ENCODE measurements at places on chromosomes 12 and 14. TPM values are rescaled to one million over a fixed set of nuclear protein-coding genes. Genes with fewer than 3 reads are reported as not detected.

- no peak for DNase-seq
- H3K27me3 ChIP-seq, result no peaks in the 10 kb centered on the region
- no peaks in the 10 kb centered on the region for H3K36me3 ChIP-seq
Observed at GRCh38 chr12:1618489-1618888, 10.5 kb upstream of the WNT5B start.

DNA sequence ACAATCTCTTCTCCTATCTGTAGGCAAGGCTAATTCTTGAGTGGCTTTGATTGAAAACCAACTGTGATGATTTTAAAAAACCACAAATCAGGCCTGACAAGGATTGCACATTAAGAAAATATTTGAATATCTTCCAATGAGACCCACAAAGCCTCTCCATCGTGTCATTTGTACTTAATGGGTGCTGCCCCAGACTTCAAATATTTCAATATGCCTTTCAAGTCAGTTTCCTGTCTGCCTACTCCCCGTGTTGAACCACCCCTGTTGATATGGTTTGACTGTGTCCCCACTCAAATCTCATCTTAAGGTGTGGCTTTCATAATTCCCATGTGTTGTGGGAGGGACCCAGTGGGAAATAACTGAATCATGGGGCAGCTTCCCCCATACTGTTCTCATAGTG lies 159.7 kb upstream of the EGLN3 start:
- H3K27ac ChIP-seq, result no peak overlapping the region
- H3K36me3 ChIP-seq, result no peaks in the 10 kb centered on the region
- peaks cover 25% of the 10 kb centered on the region for H3K4me1 ChIP-seq
- no peak overlapping the region for H3K4me3 ChIP-seq
- no peaks in the 10 kb centered on the region for H3K27me3 ChIP-seq

DNA sequence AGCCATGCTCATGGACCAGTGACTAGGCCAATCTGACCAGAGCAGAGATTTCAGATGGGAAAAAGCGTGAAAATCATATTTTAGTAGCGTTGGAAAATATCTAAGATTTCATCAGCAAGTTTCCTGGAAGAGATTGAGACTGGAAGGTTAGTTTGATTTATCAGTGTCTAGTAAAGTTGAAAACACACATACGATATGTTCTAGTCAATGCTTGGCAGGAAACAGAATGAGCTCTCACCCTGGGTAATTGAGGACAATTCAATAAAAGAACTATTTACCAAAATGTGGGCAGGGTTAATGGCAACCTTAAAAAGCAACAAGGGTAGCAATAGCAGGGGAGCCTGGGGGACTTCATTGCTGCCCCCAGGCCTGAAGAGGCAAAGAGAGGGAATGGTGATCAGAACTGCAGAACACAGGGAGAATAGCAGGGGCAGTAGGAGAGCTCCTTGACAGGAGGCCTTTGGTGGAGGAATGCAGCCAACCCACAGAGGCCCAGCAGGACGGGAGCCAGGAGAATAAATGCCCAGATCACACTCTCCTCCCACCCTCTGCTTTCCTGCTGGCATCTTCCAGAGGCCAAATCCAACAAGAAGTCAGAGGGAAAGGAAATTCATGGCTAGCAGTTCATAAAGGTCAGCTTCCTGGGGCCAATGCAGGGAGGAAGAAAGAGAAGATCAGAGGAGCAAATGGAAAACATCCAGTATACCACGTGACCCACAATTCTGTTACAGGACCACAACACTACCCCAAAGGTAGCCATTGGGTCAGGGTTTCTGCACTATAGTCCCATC lies 27.6 kb upstream of the LRP6 start:
- no peaks in the 10 kb centered on the region for H3K27me3 ChIP-seq
- H3K27ac ChIP-seq, result no peak overlapping the region
- H3K4me3 ChIP-seq, result no peak overlapping the region
- H3K4me1 ChIP-seq, result no peaks in the 10 kb centered on the region

DNA sequence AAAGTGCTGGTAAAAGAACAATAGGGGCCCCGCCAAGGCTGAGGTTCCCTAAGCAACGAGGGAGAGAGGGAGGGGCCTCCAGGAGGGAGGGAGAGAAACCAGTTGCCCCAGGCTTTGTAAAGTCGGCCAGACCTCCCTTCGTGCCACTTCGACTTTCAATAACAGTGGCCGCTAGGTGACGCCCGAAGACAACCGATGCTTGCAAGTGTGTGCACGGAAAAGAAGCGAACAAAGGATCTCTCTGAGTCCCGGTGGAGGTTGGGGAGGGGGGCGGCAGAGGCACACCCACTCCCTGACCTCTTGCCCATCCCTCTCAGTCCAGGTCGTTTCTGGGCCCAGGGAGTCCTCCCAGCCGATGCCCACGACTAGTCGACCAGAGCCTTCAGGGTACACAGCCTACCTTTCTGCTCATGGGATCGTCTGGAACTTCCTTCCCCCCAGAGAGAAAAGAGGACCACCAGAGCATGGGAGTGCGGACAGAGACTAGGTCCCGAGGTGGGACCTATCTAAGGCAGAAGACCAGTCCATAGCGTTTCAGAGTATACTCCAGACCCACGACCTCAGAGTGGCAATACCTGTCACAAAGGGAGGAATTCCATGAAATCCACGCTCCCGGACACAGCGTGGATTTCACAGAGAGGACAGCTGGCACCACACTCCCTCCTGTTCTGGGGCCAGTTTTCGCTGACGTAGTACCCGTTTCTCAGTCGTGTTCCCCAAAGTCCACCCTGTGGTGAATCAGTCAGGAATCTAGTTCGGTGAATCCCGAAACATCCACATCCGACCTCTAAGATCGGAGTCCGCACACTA lies 262.7 kb upstream of the ALG10B start:
- peak overlapping the region; percentile 61 for H3K4me3 ChIP-seq
- peak; percentile 97 for DNase-seq
- no peak overlapping the region for H3K27ac ChIP-seq
- no peaks in the 10 kb centered on the region for H3K27me3 ChIP-seq
- no peaks in the 10 kb centered on the region for H3K36me3 ChIP-seq

GRCh38 chr14:76195003-76195402 lies 43.3 kb downstream of the GPATCH2L start:
- peaks cover 74% of the 10 kb centered on the region for H3K36me3 ChIP-seq
- DNase-seq, result no peak
- no peak overlapping the region for H3K4me3 ChIP-seq

GRCh38 chr14:104171029-104171697 lies 32.8 kb downstream of the KIF26A start:
- peak overlapping the region; percentile 55 for H3K4me3 ChIP-seq
- DNase-seq, result peak; percentile 51
- H3K27me3 ChIP-seq, result no peaks in the 10 kb centered on the region

GRCh38 chr12:18165422-18165871 lies 75.5 kb upstream of the RERGL start:
- no peaks in the 10 kb centered on the region for H3K4me1 ChIP-seq
- H3K27me3 ChIP-seq, result no peaks in the 10 kb centered on the region
- no peak overlapping the region for H3K27ac ChIP-seq
- H3K36me3 ChIP-seq, result no peaks in the 10 kb centered on the region

GRCh38 chr14:53628732-53629430 lies 327.7 kb downstream of the BMP4 start:
- no peak overlapping the region for H3K4me3 ChIP-seq
- H3K27ac ChIP-seq, result no peak overlapping the region
- H3K4me1 ChIP-seq, result no peaks in the 10 kb centered on the region
- peaks cover 19% of the 10 kb centered on the region for H3K27me3 ChIP-seq
- no peaks in the 10 kb centered on the region for H3K36me3 ChIP-seq
- no peak for DNase-seq

DNA sequence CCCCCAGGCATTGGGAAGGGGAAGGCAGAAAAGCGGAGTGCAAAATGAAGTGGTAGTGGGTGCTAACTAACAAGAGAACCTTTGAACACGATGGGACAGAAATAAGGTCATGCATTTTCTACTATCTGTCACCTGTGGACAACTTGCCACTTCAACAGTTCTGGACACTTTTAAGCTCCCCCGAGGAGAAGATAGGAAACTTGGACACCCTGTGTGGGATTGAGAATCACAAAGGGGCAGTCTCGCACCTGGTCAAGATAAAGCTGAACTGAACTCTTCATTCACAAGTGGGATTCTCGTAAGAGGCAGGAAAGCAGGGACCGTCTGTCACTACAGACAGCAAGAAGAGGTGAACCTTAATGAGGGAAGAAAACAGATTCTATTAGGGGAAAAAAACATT lies 51.6 kb downstream of the EIF2S3B start:
- H3K4me1 ChIP-seq, result peaks cover 14% of the 10 kb centered on the region
- H3K4me3 ChIP-seq, result no peak overlapping the region
- DNase-seq, result no peak

GRCh38 chr12:57416039-57416996 lies 14.5 kb downstream of the R3HDM2 start:
- no peaks in the 10 kb centered on the region for H3K36me3 ChIP-seq
- no peaks in the 10 kb centered on the region for H3K27me3 ChIP-seq
- peak; percentile 31 for DNase-seq
- no peak overlapping the region for H3K4me3 ChIP-seq
- H3K4me1 ChIP-seq, result no peaks in the 10 kb centered on the region
- no peak overlapping the region for H3K27ac ChIP-seq

- H3K36me3 ChIP-seq, result no peaks in the 10 kb centered on the region
- H3K4me3 ChIP-seq, result no peak overlapping the region
- H3K4me1 ChIP-seq, result no peaks in the 10 kb centered on the region
Observed at GRCh38 chr12:130632642-130633041, 83.5 kb downstream of the RIMBP2 start.

- no peak overlapping the region for H3K27ac ChIP-seq
- no peaks in the 10 kb centered on the region for H3K36me3 ChIP-seq
- DNase-seq, result no peak
- peaks cover 36% of the 10 kb centered on the region for H3K4me1 ChIP-seq
Observed at GRCh38 chr12:2333491-2334195, 280.9 kb downstream of the CACNA1C start.

DNA sequence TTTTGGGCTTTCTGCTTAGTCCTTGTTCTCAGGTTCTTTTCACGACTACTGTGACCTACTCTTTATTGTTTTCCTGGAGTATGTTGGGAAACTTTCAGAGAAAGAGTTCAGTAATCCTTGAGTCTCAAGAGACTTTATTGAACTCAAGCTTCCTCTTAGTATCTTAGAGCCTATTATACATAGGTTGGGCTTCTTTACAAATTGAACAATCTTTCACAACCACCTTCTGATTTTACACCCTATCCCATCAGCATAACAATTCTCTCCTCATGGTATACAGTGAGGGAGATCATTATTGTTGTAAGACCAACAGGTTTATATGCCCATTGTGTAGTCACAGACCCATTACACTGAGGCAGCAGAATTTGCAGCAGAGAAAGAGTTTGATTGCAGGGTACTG lies 193.2 kb upstream of the IGF1 start:
- no peaks in the 10 kb centered on the region for H3K27me3 ChIP-seq
- H3K4me1 ChIP-seq, result no peaks in the 10 kb centered on the region
- no peak for DNase-seq
- H3K36me3 ChIP-seq, result no peaks in the 10 kb centered on the region
- H3K4me3 ChIP-seq, result no peak overlapping the region

DNA sequence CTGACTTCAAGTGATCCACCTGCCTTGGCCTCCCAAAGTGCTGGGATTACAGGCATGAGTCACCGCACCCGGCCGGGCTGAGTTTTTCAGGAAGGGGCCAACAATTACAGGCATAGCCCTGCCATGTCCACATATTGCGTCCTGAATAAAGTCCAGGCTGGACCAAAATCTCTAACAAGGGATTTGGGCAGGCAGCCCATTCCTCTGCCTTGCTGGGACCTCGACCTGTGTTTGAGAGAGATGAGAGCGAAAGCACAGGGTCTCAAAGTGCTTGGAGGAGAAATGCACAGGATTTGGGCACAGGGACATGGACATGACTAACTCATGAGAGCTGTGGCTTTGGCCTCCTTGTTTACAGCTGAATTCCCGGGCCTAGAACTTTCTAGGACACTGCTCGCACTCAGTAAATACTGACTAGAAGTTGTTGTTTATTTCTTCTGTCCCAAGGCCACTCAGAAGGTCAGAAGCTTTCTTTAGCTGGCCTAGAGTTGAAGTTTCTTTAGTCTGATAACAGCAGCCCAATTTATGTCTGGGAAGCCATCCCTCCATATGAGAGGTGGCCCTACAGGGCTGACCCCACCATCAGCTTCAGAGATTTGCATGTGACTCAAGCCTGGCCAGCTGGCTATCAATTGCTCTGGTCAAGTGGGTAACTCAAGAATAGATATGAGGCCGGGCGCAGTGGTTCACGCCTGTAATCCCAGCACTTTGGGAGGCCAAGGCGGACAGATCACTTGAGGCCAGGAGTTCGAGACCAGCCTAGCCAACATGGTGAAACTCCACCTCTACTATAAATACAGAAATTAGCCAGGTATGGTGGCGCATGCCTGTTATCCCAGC lies 11.7 kb downstream of the CAMKK2 start:
- no peak overlapping the region for H3K27ac ChIP-seq
- H3K4me1 ChIP-seq, result no peaks in the 10 kb centered on the region
- no peaks in the 10 kb centered on the region for H3K27me3 ChIP-seq

GRCh38 chr12:98868538-98868937 lies 223.4 kb downstream of the APAF1 start:
- no peak overlapping the region for H3K27ac ChIP-seq
- peaks cover 67% of the 10 kb centered on the region for H3K27me3 ChIP-seq
- no peak overlapping the region for H3K4me3 ChIP-seq

DNA sequence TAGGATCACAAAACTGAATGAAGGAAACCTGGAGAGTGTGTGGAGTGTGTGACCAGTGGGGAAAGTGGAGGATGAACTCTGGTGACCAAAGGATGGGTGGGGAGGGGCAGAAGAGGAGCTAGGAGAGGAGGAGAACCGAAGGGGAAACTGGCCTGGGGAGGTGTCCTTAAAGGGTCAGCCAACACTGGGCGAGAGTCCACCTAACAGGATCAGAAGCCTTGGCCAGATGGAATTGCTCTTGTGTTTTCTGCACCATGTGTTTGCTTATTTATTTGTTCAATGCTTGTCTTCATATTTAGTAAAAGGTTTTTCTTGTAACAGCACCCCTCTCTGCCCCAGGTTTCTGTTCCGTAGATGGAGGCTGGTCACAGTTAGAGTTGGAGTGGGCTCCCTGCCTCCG lies 34.5 kb upstream of the ATP23 start:
- H3K27me3 ChIP-seq, result no peaks in the 10 kb centered on the region
- DNase-seq, result no peak
- peaks cover 7% of the 10 kb centered on the region for H3K4me1 ChIP-seq
- no peak overlapping the region for H3K4me3 ChIP-seq

DNA sequence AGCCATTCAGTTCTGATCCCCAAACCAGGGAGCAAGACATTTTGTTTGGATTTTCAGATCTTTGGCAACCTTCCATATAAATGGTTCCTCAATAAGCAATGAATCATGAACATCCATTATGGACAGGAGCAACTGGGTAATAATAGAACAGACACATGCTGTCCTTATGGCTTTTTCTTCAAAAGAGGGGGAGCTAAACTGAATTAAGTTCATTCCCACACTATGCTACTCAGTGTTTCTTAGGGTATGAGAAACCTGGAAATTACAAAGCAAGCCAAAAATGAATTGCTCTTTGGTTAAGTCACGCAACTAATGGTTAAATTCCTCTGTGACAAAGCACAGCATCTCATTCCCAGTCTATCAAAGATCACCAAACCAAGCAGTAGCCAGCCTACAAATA lies 51.0 kb downstream of the PTGER2 start:
- H3K36me3 ChIP-seq, result no peaks in the 10 kb centered on the region
- no peaks in the 10 kb centered on the region for H3K27me3 ChIP-seq
- peaks cover 13% of the 10 kb centered on the region for H3K4me1 ChIP-seq
- H3K27ac ChIP-seq, result no peak overlapping the region

GRCh38 chr12:42260518-42260917 lies 22.5 kb upstream of the YAF2 start:
- H3K27ac ChIP-seq, result no peak overlapping the region
- no peak overlapping the region for H3K4me3 ChIP-seq
- DNase-seq, result peak; percentile 50
- no peaks in the 10 kb centered on the region for H3K36me3 ChIP-seq
- no peaks in the 10 kb centered on the region for H3K4me1 ChIP-seq

The NTS gene
- total RNA-seq, result not detected

The KRT72 gene
- total RNA-seq, result not detected

The POTEM gene
- total RNA-seq, result not detected

The EXOC5 gene
- total RNA-seq, result 109 TPM

The COX6A1 gene
- 2,042 TPM for total RNA-seq

Measured in PC-3 (cell line).